ENCODE measurements at places on chromosomes 11 and 22.

- DNase-seq: no peak
Observed at GRCh38 chr22:28714043-28714628, 27.5 kb downstream of the CHEK2 start.

DNA sequence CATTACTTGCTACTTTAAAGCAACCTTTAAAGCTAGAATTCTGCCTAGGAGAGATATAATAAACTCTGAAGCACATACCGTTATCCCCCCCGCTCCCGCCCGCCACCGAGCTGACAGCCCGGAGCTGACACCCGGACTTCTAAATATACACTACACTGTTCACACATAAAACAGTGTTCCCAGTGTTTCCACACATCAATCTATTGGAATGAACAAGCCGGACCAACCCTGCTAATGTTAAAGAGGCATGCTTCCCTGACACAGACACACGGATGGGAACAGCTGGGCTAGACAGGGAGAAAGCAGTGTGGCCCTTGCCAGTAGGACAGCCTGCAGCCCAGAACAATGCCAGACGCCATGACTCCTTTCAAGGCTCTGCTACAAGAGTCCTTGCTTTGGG, 108.4 kb upstream of the CSNK2A3 start:
- DNase-seq: no peak

GRCh38 chr22:32338757-32339156, 18.9 kb upstream of the RFPL3 start:
- no peak for DNase-seq

- DNase-seq: no peak
Observed at GRCh38 chr11:94665116-94665659, 98.0 kb downstream of the PIWIL4 start.

DNA sequence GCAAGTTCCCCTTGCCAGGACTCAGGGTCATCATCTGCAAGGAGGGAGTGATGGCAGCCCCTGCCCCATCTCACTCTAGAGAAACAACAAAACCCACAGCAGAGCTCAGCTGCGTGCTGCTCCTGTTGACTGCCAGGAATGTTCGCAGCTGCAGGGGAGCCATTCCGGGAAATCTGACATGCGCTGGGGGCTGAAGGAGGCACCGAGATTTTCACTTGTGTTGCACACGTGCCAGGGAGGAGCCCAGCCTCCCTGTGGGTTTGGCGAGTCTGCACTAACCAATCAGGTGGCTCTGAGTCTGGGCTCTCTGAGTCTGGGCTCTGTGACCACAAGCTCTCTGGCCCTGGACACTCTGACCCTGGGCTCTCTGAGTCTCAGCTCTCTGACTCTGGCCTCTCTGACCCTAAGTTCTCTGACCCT, 10.5 kb downstream of the FGF3 start:
- DNase-seq: no peak

DNA sequence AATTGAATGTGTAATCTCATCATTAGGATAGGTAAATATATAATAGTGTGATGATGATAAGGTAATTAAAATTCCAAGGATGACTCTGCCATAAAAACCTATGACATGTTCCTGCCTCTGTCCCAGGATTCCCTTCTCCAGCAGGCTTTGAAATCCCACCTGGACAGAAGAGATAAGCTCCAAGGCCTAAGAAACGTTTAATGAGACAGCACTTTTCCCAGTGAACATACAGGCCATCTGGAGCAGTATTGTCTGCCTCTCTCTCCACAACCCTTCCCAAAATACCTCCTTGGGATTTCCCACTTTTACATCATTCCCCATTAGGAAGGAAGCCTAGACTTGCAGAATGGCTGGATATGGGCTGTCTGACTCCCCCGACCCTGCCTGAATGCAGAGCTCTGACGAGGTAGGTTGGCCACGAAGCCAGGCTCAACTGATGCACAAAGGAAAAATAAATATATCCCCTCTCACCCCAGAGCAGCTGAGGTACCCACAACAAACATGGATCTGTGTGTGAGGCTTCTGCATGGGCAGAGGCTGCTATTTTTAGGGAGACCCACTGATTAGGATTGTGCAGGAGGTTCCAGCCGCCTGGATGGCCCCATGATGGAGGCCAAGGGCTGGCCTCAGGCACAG, 71.0 kb downstream of the TMPRSS5 start:
- no peak for DNase-seq

DNA sequence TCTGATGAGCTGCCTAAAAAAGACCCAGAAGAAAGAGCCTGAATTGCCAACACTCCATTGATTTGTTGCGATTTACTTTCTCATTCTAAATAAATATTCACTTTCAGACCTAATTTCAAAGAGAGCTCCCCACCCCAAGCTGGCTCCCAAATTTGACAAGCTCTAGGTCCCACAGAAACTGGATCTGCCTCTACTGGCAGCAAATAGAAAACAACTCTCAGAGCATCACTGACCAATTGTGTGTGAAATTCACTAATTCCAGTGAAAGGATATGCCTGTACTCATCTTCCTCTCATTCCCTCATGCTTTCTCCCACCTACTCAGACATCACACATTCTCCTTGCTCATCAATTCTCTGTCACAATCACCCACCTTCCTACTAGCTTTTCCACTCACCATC, 249.1 kb downstream of the DCDC1 start:
- DNase-seq: no peak

GRCh38 chr11:35049859-35050531, 89.0 kb upstream of the CD44 start:
- DNase-seq: no peak

DNA sequence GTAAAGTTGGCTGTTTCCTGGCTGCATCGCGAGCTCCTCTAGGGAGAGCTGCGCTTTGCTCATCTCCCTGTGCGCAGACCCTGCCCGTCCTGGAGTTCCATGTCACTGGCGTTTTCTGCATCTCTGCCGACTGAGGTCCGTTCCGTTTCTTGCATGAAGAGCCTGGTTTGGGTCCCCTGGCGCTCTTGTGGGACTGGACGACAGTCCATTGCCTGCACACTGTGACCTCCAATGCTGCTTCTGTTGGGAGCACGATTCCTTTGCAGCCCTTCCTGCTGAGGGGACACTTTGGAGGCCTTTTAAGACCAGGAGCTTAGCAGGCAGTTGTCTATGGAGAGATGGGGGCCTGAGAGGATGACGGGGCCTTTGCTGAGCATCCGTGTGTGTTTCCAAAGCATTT, 90.3 kb downstream of the TBC1D22A start:
- DNase-seq: no peak

DNA sequence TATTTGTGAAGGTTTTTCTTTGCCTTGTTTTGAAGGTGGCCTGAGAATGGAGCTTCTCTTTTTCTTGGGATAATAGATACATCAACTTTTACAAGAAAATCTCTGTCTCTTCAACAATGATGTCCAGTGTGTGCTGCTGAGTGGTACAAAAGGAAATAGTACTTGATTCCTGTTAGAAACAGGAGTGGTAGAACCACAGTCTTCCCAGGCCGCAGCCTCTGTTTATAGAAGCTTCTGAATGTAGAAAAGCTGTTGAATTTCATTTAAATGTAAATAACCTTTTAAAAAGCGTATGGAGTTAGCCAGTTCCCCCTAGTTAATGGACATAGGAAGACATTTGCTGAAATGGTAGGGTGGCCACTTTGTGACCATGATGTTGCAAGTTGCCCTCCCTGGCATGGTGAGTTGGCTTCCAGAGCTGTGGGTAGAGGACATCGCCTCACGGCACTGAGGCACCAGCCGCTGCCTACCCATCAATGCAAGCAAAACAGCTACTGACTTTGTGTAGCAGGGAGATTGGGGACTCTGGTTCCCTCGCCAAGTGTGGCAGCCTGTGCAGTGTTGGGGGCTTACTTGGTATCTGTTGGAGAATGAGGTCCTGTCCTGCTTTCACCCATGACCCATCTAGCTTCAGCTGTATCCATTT, 31.6 kb downstream of the C11orf91 start:
- DNase-seq: no peak

GRCh38 chr11:35414311-35414710, 5.0 kb downstream of the SLC1A2 start:
- DNase-seq: no peak

DNA sequence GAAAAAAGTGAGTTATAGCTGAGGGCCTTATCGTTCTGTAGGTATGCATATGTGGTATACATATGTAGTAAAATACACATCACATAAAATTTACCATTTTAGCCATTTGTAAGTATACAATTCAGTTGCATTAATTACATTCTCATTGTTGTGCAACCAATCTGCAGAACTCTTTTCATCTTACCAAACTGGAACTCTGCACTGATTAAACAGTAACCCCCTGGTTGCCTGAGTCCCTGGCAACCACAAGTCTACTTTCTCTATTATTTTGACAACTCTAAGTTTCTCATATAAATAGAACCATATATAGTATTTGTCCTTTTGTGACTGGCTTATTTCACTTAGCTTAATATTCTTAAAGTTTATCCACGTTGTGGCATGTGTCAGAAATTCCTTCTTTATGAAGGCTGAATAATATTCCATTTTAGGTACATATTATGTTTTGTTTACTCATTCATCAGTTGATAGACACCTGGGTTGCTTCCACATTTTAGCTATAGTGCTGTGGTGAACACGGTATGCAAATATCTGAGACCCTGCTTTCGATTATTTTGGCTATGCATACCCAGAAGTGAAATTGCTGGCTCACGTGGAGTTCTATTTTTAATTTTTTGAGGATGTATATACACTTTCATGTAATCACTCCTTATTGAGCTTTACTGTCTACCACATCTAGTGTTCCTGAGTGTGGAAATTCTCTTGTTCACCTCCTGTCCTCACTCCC, 1.6 kb upstream of the DDX10 start:
- DNase-seq: no peak

DNA sequence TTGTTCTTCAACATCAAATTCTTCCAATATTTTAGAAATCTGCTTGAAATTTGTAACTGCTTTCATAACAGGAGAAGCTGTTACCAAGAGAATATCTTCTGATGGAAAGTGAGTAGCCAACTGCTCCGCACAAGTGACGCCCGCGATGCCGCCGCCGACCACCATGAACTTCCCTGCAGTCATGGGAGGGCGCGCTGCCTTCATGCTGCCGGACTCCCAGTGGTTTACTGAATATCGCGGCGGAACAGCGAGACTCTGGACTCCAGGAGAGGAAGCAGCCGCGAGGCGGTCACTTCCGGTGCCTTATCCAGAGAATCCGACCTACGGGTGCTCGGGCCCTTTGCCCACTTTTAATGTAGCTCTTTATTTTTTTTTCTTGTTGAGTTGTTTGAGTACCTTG, 190.6 kb downstream of the GUCY1A2 start:
- no peak for DNase-seq

GRCh38 chr11:46348566-46349401, 1.5 kb downstream of the DGKZ start:
- DNase-seq: peak; percentile 48

GRCh38 chr11:79237703-79238102, 203.1 kb downstream of the TENM4 start:
- DNase-seq: no peak
